Activated T-helper 17 cell treated with anti-CD3 and anti-CD28 coated beads, Interleukin-2, amount 50 U/mL, for 72 hours (primary cell): ENCODE measurements at places on chromosomes 7 and 10. TPM values are rescaled to one million over a fixed set of nuclear protein-coding genes. Genes with fewer than 3 reads are reported as not detected.

- ATAC-seq: no peak
Observed at GRCh38 chr7:117061751-117062150, 108.5 kb downstream of the ST7 start.

DNA sequence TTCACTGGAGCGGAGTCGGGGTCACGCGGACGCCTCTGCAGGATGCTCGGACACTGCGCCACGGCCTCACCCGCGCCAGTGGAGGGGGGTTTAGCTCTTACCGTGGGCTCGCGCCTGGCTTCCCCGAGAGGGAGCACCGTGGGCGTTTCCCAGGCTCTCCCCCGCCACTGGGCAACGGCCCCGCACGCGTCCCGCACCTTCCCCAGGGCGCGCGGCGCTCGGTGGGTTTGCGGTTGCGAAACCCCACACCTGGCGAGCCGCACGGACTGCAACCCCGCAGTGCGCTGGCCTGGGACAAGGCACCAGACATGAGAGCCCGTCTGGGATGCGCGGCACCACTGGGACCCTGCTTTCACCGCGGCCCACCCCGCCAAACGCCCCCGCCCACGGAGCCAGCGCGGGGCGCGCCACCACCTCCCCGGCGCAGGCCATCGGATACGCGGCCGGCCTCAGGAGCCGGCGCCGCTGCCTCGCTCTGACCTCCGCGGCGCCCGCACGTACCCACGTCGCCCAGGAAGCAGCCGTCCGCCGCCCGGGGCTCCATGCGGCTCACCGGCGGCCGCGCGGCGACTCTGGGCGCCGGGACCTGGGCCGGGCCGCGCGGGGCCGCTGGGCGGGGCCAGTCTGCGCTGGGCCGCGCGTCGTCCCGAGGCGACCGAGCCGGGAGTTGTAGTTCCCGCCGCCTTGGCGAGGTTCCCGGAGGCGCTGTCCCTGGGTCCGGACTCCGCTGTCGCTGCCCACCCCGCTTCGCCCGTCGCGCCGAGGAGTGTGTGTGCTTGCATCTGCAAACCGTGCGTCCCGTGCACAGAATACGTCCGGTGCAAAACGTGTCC lies at the start of gene ASB13:
Gene ASB13 (minus strand): TSS at position 588 of the 833 bp plus-strand sequence. CDS start 44 bp downstream, at position 544.
- ATAC-seq: peak; percentile 93

The GPRIN2 gene
- total RNA-seq: not detected

- no peak for ATAC-seq
Observed at GRCh38 chr10:124318811-124319210, 99.9 kb downstream of the OAT start.

DNA sequence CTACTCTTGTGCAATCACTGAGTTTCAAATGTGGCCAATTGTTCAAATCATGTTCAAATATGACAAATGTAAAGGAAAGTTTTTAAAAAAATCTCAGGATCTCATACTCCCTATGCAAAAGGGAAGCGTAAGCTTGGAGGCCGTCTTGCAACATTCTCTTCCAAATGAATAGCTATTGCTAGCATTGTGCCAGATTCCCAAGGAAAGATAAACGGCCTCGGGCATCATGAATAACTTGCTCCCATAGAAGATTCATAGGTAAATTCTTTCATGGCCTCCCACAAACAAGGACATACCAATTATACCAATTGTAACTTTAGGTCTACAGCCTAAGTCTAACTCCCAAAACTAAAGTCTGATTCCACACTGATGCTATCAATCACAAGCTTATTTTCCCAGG lies 416.9 kb downstream of the THSD7A start:
- ATAC-seq: no peak

GRCh38 chr7:3154317-3154716 lies 110.7 kb upstream of the CARD11 start:
- ATAC-seq: peak; percentile 30

DNA sequence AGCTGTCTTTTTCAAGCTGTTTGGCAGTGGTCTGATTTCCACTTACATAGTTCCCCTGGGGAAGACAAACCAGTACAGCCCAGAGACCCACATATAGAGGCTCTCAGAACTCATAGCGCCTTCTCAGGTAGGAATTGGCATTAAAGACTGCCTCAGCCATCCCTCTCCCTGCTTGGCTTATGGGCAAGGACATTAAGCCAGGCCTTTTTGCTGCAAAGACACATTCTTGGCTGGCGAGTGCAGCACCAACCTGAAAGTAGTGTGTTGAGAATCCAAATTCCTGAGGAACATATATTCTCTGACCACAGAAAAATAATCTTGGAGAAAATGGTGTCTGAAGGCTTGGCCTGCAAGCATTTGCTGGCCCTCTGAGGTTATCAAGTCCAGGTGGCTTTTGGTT lies 39.2 kb upstream of the HPS1 start:
- ATAC-seq: no peak

GRCh38 chr10:78072504-78072903 lies 38.8 kb downstream of the RPS24 start:
- no peak for ATAC-seq

The INA gene
- 0.13 TPM for total RNA-seq

The SLC16A9 gene
- 0.42 TPM for total RNA-seq

- no peak for ATAC-seq
Observed at GRCh38 chr10:124007773-124008145, 85.6 kb downstream of the CHST15 start.

GRCh38 chr7:70380421-70381015 lies 751.4 kb upstream of the GALNT17 start:
- ATAC-seq: no peak

- no peak for ATAC-seq
Observed at GRCh38 chr10:13960603-13961002, 370.1 kb downstream of the FRMD4A start.

The SFTPA1 gene
- total RNA-seq: not detected

- no peak for ATAC-seq
Observed at GRCh38 chr7:17626235-17626634, 314.1 kb downstream of the SNX13 start.

DNA sequence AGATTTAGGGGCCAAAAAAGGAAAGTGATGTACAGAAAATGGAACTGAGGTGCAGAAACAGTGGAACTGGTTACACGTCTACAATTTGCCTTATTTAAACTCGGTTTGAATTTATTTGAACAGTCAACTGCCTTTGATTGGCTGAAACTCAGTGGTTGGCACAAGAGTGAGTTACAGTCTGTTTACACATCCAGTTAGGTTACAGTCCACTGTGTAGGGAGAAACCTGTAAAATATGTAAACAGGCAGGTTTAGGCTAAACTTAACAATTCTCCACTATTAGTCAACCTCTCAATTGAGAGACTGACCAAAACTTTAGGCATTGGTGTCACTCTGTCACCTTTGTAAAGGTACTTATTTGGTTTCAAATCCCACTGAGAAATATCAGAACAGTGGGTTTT lies 40.3 kb upstream of the RELN start:
- ATAC-seq: no peak

DNA sequence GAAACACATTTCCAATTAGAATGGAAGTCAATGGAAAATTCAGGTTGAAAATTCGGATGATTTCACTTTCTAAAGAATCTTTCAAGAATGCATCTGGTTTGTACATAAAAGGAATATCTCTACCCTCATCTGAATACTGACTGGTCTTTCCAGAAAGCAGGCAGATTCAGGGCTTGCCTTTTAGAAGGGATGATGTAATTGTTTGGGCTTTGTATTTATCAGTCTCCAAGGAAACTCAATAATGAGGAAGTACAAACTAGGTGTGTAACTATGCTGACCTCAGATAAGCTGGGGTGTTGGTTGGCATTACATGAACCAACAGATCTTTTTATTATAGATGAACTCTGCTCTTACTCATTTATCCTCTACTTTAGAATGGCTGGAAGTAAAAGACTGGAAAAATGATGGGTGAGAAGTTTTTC lies 24.1 kb downstream of the PDLIM1 start:
- ATAC-seq: no peak

The IRF5 gene
- total RNA-seq: 22.5 TPM

GRCh38 chr7:42400211-42400772 lies 163.3 kb upstream of the GLI3 start:
- no peak for ATAC-seq

DNA sequence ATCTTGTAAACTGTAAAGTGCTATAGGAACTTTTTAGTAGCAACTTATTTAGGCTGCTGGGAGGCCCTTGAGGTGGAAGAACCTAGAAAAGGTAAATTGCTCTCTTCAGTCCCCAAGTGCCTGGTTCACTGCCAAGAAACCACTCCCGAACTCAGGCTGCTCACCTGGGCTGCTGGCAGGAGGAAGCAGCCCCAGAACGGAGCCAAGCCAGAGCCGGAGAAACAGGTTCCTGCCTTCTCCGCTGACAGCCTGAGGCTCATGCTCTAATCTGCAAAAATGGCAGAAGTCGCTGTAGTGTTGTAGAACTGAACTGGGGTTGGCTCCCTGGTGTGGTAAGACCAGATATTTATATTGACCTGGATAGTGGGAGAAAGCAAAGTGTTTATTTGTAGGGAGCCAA lies 136.0 kb downstream of the CUL2 start:
- no peak for ATAC-seq

The TMEM236 gene
- total RNA-seq: 0.30 TPM

- no peak for ATAC-seq
Observed at GRCh38 chr10:108141064-108141463, 976.6 kb upstream of the SORCS1 start.

DNA sequence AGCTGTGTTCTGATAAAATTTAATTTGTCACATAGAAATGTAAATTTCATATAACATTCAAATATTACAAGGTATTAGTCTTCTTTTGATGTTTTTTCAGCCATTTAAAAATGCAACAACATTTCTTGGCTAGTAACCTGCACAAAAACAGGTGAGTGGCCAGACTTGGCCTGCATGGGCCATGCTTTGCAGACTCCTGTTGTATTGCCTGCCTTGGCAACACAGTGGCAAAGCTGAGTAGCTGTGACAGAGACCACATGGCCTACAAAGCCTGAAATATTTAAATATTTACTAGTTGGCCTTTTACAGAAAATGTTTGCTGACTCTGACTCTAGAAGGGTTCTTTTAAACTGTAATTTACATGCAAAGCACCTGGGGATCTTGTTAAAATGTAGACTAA lies 13.5 kb upstream of the TBX20 start:
- ATAC-seq: no peak

The SPDYE9 gene
- total RNA-seq: not detected

The EN2 gene
- not detected for total RNA-seq

DNA sequence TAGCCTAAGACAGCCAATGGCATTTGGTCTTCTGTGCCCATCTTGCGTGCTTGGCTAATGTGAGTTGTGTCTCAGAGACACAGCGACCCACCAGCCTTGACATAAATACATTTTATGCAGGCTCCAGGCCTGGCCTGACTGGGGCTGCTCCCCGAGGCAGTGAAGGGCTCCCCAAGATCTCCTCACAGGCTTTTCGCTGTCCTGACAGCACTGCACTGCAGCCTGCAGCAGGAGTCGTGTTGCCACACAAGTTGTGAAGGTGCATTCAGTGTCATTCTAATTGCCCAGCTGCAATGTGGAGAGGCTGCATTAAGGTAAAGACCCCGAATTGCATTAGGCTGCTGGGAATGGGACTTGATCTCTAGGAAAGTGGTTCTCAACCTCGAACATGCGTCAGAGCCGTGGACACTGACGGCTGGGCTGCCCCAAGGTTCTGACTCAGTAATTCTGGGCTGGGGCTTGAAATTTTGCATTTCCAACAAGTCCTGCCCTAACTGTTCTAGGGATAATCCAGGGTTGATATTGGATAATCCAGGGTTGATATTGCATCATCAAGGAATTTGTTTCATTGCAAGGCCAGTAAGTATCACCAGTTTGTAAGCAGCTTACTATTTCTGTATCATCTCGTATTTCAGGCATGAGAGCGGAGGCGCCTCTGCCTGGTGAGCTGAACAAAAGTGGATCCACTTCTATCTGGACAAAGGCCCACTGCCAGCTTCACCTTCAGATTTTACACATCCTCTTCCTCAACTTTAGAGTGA lies 108.7 kb upstream of the INSIG1 start:
- no peak for ATAC-seq

The FZD1 gene
- 0.08 TPM for total RNA-seq

DNA sequence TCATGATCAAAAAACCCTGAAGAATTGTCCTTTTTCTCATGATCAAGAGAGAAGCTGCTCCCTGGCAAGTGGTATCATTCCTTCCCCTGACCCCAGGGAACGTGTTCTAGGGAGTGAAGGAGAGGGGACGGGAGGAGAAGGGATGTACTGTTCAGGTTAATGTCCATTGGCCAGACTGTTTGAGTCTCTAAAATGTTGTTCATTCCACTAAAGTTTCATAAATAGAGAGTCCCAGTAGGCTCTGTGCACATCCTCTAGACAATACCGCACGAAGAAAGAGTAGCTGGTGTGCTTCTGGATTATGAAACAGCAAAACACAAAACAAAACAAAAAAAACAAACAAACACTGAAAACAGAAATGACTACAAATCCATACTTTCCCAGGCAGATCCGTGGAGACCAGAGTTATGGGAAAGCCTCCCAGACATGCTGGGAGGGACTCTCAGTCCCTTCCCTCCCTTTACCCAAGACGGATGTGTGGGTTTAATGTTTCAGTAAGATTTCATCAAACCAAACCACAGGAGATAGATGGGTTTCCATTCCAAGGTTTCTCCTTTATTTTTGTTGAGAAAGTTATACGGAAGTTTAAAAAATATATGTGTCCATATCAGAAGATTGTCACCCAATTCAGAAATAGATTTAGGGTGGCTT lies 66.5 kb upstream of the TNS3 start:
- no peak for ATAC-seq

- ATAC-seq: no peak
Observed at GRCh38 chr10:33027088-33027487, 69.1 kb upstream of the ITGB1 start.

- ATAC-seq: no peak
Observed at GRCh38 chr10:98316661-98317060, 48.7 kb upstream of the LOXL4 start.

DNA sequence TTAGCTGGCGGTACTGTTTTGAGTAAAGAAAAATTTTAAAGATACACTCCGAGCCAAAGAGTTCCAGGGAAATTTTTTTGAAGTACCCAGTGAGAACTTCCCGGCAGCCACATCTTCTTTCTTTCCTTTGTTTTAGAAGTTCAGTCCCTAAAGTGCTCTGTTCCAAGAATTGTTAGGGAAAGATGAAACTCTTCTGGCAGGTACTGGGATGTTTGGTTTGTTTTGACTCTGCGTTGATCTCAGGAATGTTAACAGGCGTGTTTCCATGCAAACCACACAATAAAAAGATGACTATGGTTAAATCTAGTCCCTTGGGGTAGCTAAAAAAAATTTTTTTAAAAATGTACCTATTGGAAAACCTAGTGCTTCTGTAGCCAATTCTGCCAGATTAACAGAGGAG lies 224.7 kb upstream of the PHYHIPL start:
- no peak for ATAC-seq

DNA sequence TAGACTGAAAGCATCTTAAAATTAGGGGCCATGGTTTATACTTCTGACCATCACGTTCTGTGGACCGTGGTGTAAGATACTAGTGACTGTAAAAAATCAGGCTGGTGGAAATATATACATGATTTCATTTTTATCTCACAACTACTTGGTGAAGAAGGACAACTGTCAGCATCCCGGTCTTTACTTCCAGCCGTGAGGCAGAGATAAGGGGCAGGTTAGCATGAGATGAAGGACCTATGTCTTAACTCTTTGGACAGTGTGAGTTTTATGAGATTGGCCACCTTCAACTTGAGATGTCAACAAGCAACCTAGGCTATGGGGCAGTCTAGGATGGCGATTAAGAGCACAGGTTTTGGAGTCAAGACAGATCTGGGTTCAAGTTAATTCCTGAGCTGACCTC lies 37.5 kb upstream of the FAM171A1 start:
- no peak for ATAC-seq

GRCh38 chr7:155489158-155489840 lies 31.4 kb downstream of the EN2 start:
- ATAC-seq: no peak

- ATAC-seq: peak; percentile 86
Observed at GRCh38 chr7:155815332-155816191, 3.3 kb upstream of the SHH start.

- no peak for ATAC-seq
Observed at GRCh38 chr10:23070913-23071218, 24.5 kb upstream of the MSRB2 start.
